Stimulated activated CD4-positive, alpha-beta T cell treated with anti-CD3 and anti-CD28 coated beads, Interleukin-12 subunit alpha, Interleukin-12 subunit beta, amount 100 ng/mL, for 48 hours (primary cell): ENCODE measurements at places on chromosomes 13 and 19.

DNA sequence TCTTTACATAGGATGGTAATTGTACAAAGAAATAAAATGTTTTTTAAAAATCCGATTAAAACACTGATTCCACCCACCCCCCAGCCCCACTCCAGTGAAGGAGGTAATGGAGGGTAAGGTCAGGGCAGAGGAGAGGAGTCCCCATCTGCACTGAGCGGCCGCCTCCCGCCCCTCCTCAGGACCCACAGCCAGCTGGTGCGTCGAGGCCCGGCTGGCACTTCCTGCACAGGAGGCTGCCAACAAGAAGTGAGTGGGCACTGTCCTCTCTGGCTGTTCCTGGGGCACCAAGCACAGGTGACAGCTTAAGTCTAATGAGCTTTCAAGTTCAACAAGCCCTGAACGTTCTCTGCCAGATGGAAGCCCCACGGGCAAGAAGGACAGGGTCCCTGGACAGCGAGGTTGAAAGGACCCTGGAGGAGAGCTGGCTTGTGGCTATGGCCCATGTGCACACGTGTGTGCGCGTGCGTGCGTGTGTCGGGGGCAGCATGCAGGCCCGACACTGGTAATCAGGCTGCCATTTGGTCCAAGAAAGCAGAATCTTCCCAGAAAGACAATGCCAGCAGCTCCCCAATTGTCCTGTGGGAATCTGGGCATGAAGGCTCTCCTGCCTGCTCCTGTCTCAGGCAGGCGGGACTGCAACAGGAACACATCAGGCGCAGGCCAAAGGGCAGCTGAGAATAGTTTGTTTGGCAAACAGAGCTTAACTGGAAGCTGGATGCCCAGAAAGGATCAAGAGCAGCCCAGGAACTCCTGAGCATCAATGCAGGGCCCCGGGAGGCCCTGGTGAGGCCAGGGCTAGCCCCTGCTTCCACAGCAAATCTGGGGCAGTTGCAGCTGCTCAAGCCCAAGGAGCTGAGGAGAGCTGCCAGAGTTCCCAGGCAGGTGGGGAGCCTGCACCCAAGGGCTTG, 15.1 kb upstream of the EPHX3 start:
- DNase-seq: no peak

DNA sequence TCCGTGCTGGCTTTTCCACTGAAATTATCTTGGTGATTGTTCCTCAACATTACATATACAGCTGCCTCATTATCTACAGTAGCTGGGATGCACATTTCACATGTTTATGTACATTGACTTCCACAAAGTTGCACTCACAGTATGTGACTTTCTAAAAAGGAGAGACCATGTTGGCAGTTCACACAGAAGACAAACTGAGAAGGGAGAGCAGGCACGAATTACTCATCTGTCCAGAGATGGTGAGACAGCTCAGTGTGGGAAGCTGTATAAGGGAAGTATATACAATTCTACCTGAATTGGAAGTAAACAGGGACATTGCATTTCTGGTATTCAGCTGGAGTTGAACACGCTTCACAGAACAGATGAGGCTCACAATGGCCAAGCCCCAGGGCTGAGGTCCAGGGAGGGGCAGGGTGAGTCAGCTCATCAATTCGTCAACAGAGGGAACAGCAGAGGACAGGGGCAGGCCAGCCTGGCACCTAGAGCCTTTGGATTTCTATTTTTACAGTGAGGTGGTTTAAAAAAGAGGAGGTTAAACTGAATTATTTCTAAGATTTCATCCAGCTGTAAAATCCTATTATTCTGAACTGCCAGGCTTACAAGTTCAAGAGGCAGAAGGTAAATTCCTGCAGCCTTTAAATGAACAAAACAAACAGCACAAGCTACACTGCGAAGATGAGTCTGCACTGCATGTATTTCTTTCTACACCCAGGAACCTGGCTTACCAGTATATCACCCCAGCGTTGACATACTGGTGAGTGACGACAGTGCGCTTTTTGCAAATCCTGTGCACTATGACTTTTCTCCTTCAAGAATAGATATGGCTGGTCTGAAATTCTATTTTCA, 9.8 kb downstream of the PARP4 start:
- no peak for DNase-seq

DNA sequence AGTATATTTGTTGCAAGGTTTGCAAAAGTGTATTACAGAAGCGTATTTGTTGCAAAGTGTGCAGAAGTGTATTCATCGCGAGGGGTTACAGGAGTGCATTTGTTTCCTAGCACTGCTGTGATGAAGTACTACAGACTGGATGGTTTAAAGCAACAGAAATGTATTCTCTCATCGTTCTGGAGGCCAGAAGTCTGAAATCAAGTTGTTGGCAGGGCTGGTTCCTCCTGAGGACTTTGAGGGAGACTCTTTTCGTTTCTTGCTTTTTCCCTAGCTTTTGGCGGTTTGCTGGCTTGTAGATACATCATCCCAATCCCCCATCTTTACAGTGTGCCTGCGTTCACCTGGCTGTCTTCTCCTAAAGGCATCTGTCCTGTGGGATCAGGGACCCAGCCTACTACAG, 127.9 kb upstream of the USP29 start:
- no peak for DNase-seq

DNA sequence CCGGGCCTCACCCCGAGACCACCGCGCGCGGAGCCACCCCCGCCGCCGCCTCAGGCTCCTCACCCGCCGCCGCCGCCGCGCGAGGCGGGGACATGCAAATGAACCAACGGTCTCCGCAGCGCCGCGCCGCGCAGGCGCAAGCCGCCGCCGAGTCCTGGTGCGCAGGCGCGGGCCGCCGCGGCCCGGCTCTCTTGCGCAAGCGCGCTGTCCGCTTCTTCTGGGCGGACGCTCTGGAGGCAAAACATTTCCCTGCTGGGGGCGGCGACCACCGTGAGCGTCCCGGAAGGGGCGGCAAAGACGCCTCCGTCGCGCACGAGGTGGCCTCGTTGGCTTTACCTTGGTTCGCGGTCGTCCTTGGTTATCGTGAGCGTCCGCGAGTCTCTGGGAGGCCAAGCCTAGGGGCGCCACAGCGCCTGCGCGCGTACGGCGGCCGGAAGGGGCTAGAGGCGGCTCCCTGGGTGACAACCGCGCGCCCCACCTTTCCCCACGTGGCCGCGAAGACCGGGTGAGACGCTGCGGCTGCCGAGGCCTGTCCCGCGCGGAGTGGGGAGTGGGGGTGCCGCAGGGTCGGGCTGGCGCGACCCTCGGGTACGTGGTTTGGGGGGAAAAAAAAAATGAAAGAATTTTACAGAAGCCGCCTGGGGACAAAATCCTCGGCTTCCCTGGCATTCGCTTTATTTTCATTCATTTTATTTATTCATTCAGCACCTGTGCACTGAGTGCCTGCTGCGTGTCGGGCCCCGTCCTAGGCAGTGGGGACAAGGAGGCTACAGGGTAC, at the start of the genes ARMC6 and SUGP2:
ARMC6 (plus strand) TSS at position 178 of the 778 bp plus-strand sequence. CDS start 607 bp downstream, outside the sequence.
SUGP2 (minus strand) TSS at position 92 of the 778 bp plus-strand sequence. CDS start 2,446 bp downstream, outside the sequence.
- DNase-seq: peak; percentile 68

- DNase-seq: no peak
These were observed 11.9 kb downstream of the SACS start for GRCh38 chr13:23421596-23421995.

GRCh38 chr19:32038021-32038920, 307.1 kb upstream of the ZNF507 start:
- DNase-seq: no peak

GRCh38 chr13:67946131-67946530, 716.0 kb upstream of the PCDH9 start:
- no peak for DNase-seq

DNA sequence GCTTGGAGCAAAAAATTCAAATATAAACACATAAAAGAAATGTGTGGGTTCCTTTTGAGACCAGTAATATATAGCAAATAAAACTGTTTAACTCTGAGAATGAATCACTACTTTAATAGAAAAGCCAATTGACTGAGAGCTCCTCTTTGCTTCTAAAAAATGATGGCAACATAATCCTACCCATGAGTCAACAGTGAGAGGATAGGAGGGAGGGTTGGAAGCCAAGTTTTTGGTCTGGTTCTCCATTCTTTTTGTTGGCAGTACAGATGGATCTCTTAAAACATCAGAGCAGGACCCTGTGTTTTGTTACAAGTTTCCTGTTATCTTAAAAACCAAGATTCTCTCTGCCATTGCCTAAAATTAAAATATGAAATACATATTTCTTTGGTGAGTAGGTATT, 50.0 kb upstream of the POSTN start:
- DNase-seq: no peak

- DNase-seq: peak; percentile 70
These were observed 112.1 kb downstream of the ZIC5 start for GRCh38 chr13:99859178-99860177.
